ENCODE measurements at places on chromosomes 1 and 21.

GRCh38 chr1:39262802-39263201 lies 58.3 kb downstream of the MACF1 start:
- no peak for ATAC-seq

GRCh38 chr1:200075522-200075921 lies 48.0 kb downstream of the NR5A2 start:
- no peak for ATAC-seq

DNA sequence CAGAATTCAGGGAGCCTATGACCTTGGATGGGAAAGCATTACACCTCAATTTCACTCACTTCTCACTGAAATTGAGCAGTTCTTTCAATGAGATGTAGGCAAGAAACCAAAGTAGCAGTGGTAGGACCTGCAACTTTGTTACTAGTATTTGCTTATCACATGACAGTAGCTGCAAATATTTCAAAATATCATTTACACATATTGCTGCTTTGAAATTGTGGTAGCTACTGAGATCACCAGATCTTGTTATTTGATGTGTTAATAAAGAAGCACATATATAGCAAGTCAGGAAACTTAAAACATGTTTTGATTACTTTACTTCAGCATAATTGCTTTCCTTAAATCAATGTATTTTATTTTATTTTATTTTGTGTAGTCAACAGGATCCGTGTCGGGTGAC lies 12.9 kb downstream of the LDLRAD2 start:
- ATAC-seq, result no peak

DNA sequence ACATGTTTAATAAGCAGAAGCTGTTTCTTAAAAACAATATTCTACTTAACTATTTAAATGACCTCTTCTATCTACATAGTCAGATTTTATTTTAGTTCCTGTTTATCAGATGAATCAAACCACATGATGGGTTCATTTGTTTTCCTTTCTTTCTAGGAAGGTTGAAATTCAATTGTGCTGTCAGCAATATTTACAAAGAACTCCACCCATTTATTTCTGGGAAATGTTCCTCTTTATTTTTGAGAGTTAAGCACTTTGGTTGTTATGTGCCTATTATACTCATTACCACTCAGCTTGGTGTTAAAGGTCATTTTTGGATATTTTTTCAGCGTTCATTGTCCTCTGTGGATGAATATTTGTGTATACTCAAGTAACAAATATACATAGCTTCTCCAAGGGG lies 84.9 kb downstream of the C4BPA start:
- ATAC-seq, result no peak
